Endothelial cell of umbilical vein (primary cell): ENCODE measurements at places on chromosomes 7 and 10. TPM values are rescaled to one million over a fixed set of nuclear protein-coding genes. Genes with fewer than 3 reads are reported as not detected.

Gene C10orf53
- total RNA-seq, result not detected in 2 replicates

Gene AQP1
- 11.6 and 15.9 TPM in 2 replicates for total RNA-seq

Gene ZNRF2
- 5.7 and 5.9 TPM in 2 replicates for total RNA-seq

Gene NEUROD6
- total RNA-seq, result not detected in 2 replicates

Gene ZFAND4
- 7.2 and 7.8 TPM in 2 replicates for total RNA-seq

Gene RET
- 0.22 TPM in 1 of 2 replicates, not detected in the other for total RNA-seq

Gene SPDYE3
- not detected in 2 replicates for total RNA-seq
